Tibial nerve (tissue), 4 donors: ENCODE measurements at places on chromosomes 2 and 18.
A peak's percentile ranks its signal among the peaks of the same experiment; 100 is the strongest.

DNA sequence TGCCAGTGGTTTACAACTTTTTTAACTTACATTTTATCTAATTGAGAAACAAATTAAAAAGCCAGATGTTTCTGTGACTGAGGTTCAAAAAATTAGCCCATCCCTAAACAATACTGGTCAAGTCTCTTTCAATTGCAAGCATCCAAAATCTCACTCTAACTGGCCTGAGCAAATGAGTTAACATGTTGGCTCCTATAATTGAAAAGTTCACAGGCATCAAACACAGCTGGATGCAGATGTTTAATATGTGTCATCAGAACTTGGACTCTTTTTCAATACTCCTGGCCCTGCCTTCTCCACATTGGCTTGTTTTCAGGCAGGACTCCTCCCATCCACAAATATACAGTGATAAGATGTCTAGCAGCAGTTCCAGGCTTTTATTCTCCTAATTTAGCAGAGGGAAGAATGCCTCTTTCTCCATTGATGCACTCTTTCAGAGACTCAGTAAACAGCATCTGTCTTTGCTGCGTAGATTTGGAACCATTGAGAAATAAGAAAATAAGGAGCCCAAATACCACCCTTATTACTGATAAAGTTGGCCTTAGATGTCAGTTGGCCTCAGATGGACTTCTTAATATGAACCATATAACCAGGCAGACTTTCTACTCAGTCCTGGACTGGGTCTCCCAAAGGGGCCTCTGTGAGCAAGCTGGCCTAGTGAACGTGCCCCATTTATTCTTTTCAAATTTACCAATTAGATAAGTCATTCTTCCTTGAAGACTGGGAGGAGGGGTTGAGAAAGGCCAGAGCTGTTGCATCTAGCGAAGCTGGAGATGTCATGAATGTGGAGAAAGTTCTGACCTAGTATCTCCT is 30.4 kb upstream of the FN1 start:
- no peak for DNase-seq

DNA sequence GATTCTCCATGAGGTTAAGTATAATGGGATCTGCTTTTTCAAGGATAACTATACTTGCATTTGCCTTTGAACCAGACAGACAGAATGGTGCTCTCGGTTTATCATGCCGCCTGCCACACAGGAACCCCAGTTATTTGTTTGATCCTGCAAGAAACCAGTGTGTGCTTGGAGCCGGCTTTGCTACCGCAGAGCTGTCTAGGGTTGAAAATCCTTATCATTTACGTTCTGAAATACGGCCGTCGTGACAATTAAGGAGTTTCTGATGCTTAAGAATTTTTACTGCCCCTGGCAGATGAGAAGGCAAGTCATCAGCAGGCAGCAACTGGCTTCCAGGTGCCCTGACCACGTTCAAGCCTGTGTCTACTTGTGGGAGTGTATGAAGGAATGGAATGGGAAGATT is 112.0 kb downstream of the GBX2 start:
- DNase-seq = no peak

GRCh38 chr2:25251422-25252273 is 83.3 kb upstream of the POMC start:
- DNase-seq = no peak

- no peak for DNase-seq
These were observed 235.8 kb downstream of the MREG start for GRCh38 chr2:215777465-215778044.

DNA sequence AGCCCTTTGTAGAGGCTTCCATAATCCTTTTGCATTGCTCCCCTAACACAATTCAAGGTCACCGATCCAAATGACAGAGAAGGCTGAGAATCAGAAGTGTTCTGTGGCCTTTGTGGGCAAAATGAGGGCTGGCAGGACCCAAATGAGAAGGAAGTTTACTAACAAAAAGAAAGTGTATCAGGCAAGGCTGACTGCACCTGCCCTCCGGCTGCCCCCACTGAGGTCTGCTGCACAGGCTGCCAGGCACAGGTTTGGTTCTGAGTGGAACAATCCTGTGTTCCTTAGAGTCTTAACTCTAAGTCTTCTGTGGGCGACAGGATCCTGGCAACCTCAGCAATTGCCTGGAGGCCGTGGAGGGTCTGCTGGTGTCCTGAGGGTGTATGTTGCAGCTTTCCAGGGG is 568.5 kb downstream of the CMPK2 start:
- DNase-seq = no peak

DNA sequence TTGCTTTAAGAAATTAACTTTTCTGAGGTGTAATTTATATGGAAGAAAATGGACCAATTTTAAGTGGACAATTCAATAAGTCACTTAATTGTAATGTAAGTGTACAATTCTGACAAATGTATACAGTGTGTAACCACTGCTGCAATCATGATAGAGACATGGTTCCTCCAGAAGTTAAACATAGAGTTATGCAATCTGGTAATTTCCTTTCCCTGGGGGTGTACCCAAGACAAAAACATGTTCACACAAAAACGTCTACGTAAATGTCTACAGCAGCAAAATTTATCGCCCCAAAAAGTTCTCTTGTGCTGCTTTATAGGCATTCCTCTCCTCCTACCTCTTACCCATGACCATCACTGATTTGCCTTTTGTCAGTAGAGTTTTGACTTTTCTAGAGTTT is 141.5 kb downstream of the AQP4 start:
- DNase-seq = no peak

- no peak for DNase-seq
These were observed 6.1 kb downstream of the SOS1 start for GRCh38 chr2:39114771-39115170.

DNA sequence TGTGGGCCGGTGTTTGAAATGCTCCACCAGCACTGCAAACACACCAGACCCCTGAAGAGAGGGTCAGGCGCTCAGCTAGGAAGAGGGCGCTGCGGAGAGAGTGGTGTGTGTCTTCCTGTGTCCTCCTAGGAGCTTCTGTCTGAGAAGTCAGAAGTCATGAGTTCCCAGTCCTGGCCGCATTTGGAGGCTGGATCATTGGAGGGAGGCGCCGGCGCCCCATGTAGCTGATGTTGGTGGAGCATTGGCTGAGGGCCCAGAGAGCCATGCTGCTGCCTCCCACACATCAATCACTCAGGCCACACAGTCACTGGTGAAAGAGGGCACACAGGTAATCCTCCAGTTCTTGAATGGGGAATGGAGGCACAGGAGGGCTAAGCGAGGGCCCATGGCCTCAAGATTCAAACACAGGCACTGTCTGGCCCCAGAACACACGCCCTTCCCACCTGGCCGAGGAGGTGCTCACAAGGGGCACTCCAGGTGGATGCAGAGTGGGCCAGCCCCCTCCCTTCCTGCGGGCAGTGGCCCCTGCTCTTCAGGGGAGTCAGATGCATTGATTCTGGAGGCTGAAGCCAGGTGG is 66.3 kb downstream of the RRM2 start:
- no peak for DNase-seq

DNA sequence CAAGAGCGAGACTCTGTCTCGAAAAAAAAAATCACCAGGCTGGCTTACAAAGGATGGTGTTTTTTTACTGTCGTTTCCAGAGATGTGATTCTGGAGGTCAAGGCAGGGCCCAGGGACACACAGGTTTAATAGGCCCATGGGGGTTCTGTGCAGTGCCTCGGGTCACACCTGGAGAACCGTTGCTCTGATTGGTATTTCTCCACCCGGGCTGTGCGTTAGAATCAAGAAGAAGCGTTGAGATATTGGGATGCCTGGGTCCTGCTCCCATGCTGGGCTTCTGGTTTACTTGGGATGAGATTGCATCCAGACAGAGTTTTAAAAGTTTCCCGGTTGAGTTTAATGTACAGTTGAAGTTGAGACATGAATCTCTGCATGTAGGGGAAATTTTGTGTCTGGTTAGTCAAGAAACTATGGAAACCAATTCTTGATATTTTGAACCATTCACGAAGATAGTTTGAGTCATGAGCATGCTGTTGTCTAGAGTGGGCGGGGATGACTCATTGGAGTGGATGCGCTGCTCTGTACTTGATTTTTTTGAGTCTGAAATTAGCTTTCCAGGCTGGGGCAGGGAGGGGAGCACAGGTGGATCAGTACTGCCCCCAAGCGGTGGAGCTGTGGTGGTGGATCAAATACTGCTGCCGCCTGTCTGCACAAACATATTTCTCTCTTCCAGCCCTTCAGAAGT is 50.1 kb downstream of the GREB1 start:
- peak; percentile 90 for DNase-seq

- DNase-seq = no peak
These were observed 259.1 kb upstream of the RBMS1 start for GRCh38 chr2:160752475-160753330.

DNA sequence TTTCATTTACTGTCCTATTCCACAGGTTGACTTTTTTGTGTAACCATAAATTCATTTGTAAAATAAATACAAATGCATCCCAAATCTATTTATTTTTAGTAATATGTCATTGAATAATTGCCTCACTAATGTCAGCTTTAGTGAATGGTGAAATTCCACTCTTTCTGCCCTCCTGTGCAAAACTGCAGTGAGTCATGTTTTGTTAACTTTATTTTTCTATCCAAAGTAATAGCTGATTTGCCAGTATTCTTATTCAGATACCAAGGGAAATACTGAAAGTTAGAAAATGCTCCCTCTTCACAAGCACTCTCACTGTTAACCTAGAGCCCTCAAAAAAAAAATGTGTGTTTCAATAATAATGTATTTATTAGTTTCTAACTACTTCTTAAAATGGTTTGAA is 322.8 kb downstream of the RIT2 start:
- DNase-seq = no peak

- DNase-seq = no peak
These were observed 146.2 kb upstream of the MSH6 start for GRCh38 chr2:47636596-47637264.

DNA sequence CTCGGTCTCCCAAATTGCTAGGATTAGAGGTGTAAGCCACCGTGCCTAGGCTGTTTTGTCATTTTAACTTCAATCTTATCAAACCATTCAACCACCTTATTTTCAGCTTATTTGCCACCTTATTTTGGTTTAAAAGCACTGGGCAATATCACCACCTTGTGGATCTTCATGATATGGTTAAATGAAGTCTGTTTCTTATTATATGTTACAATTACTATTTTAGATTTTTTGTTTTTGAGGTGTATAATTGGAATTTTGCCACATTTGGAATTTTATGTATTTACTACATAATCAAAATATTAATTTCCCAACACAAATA is 43.8 kb upstream of the SCN9A start:
- DNase-seq = no peak

GRCh38 chr2:218873359-218874194 is 7.1 kb upstream of the WNT10A start:
- no peak for DNase-seq

- no peak for DNase-seq
These were observed 96.8 kb downstream of the STPG4 start for GRCh38 chr2:47058003-47058931.

- no peak for DNase-seq
These were observed 232.5 kb downstream of the MYT1L start for GRCh38 chr2:2098458-2099167.

DNA sequence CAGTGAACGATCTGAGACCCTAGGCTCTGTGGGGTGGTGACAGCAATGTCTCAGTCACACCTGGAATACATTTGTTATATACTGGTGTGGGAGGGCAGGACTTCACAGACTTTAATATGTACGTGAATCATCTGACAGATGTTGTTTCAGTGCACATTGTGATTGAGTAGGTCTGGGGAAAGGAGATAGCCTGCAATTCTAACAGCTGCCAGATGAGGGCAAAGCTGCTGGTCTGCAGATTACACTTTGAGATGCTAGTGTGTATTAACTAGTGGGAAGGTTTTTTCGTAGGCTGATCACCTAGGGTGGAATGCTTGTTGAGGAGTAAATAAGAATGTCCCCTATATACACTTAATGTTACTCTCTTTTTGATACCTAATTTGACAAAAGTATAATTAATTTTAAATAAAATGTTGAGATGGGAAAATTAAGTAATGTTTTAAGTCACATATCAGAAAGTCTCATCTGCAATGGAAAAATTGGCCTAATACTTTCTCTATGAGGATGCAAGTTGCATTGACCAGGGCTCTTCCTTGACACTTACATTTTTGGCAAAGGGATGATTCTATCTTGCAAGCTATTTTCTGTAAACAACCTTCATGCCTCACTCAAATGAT is 496.9 kb upstream of the HNMT start:
- no peak for DNase-seq

- no peak for DNase-seq
These were observed 6.3 kb downstream of the STARD7 start for GRCh38 chr2:96202152-96202854.

- DNase-seq = no peak
These were observed 124.8 kb downstream of the PHLPP1 start for GRCh38 chr18:62839874-62840713.

- no peak for DNase-seq
These were observed 15.2 kb downstream of the KIDINS220 start for GRCh38 chr2:8822218-8822617.

GRCh38 chr18:12840382-12840781 is 43.7 kb downstream of the PTPN2 start:
- no peak for DNase-seq
